ENCODE measurements at places on chromosomes 7 and 10.

- DNase-seq, result peak; percentile 90
These were observed 130.0 kb upstream of the BTBD16 start for GRCh38 chr10:122140941-122141623.

DNA sequence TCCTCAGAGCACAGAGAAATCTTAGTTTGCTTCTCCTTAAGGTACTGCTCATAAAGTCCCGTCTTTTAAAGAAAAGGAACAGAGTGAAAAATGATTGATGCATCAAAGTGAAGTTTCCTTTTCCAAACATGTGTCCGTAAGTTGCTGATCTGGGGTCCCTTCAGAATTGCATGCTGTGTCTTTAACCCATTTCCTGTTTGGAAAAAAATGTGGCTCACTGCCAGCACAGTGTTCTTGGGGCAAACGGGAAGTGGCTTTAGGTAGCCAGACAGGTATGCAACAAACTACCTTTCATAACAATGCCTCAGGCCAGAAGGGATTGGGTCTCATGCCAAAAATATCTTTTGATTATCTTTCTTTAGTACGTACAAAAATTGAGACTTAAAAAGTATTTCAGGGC lies 50.9 kb downstream of the TFAM start:
- peak; percentile 23 for DNase-seq

- peak; percentile 59 for DNase-seq
These were observed 120.1 kb downstream of the LRRN3 start for GRCh38 chr7:111210996-111211395.

- no peak for DNase-seq
These were observed at the start of gene SLC13A1 for GRCh38 chr7:123199883-123200282. Gene SLC13A1, minus strand, starts transcription at chr7:123199969. Its CDS starts 23 bp downstream, at chr7:123199946.

DNA sequence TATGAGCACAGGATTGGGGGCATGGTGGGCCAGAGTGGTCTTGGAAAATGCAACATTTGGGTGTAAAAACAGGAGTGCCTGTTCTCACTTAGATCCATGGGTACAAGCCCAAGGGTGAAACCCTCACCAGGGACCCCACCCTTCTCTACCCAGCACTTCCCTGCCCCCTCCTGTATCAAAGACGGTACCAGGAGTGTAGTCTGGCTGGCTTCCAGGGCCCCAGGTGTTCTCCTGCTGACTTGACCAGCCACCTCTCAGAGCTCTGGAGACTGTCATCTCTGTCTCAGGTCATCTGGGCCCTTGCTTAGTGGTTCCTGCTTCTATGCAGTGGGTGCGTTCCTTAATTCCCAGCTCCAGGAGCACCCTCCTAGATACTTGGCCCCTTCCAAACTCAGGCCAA lies 447.2 kb downstream of the LRMDA start:
- no peak for DNase-seq

GRCh38 chr10:31623947-31624346 lies 304.7 kb downstream of the ARHGAP12 start:
- DNase-seq, result peak; percentile 48

DNA sequence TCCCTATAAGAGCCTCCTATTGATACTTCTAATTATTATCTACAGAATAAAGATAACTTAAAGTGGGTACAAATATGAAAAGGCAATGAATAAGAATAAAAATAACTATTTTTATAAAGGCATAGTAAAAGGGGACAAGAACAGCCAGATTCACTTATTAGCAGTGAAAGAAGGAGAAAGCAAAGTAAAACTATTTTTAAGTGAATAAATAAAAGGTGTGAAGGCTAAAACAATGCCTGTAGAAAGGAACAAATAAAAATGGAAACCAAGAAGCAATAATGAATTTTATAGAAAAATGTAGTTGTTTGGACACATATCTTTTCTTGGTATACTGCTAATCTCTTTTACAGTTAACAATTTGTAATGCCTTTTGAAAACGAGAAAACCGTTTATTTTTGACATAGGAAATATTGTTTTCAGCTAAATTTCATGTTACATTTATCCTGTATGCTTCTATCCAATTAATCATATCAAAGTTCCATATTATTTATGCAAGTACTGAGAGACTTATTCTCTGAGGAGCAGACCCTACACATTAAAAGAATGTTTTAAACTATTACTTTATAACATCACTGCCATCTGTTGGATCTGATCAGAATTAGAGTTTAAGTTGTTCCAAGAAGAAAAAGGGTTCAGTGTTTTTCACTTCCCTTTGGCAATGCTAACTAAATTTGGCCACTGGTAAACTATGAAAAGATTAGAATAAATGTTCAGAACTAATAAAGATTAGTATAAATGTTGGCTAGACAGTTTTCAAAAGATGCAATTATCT lies 59.1 kb downstream of the ARMC3 start:
- DNase-seq, result peak; percentile 56

- no peak for DNase-seq
These were observed 68.6 kb downstream of the CELF2 start for GRCh38 chr10:11086177-11086840.

- DNase-seq, result no peak
These were observed 1.1 kb upstream of the SEMA4G start for GRCh38 chr10:100968062-100968736.

DNA sequence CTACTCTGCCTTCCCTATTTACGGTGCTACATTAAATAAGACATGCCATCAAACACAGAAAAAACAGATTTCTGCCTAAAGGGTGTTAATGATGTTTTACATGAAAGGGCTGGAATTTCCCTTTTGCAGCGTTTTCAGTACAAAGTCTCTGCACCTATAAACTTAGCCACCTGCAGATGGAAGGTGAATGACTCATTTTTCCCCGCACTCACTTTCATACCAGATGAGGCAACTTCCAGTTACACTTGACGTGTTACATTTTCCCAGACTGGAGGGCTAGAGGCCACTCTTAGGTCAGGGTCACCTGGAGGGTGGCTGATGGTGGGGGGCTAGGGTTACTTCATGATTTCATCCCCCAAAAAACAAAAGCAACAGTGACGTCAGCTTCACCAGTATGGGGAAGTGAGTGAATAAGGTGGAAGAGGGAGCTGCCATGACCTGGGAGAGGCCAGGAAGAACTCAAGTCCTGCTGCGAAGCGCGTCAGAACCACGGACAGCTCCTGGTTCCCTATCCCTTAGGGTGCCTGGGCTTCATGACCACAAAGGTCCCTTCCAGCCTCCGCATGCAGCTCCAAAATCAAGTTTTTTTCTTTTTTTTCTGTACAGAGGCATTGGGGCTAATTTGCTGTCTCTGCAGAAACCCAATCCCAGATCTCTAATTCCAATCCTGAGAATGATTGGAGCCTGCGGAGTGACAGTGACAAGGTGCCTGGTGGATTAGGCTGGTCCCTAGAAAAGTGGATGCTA lies 94.0 kb downstream of the ADARB2 start:
- DNase-seq, result no peak

DNA sequence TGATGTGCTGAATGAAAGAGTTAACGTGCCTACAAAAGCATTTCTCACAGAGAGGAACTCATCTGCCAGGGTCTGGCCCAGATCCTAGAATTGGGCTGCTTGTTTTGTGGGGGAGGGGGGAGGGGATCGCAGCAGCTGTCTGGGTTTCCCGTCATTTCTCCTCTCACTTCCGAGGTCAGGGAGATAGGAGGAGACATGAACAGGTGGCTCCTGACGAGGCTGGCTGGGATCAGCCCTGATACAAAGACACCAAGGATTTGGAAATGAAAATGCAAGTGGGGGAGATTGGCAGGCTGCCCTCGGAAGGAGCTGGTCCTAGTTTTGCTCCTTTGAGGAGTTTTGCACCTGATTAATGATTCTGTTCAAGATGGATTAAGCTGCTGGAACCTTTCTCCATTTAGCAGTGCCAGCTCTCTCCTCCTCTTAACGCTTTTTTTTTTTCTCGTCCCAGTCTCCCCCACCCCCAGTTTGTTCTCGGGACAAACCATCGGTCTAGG lies 86.8 kb upstream of the KMT2C start:
- DNase-seq, result peak; percentile 8

GRCh38 chr7:49527182-49527581 lies 246.3 kb upstream of the VWC2 start:
- DNase-seq, result no peak

DNA sequence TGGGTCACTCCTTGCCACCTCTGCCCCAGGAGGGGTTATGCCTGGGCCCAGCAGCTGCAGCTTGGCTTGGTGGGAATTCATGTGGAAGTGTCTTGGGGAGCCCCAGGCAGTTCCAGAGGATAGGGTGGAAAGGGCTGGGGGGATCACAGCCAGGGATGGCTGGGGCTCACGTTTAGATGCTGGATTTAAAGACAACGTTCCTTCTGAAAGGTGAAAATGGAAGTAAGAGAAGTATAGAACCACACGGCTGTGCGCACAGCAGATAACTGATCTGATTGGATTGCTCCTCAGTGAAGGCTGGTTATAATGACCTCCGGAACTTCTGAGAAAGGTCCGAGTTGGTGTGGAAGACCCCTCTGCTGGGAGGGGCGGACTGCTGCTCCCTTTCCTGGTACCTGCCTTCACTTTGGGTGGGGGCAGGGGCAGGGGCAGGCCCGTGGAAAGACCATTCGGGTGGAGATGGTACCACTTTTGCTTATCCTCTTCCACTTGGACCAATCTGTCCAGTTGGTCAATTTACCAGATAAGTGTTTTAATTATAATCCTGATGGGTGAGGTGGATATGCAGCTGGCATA lies 7.9 kb upstream of the MYL7 start:
- no peak for DNase-seq

DNA sequence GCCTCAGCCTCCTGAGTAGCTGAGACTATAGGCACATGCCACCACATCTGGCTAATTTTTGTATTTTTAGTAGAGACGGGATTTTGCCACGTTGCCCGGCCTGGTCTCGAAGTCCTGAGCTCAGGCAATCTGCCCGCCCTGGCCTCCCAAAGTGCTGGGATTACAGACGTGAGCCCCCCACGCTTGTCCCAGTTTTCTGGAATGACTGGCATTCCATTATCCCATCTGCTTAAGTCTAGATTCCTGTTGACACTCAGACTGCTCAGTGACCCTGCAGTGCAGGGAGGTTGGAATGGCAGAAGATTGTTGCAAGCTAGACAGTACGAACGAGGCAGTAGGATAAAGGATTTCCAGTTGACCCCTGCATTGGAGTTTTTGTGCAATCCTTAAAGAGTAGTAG lies 135.1 kb upstream of the NPS start:
- DNase-seq, result no peak

DNA sequence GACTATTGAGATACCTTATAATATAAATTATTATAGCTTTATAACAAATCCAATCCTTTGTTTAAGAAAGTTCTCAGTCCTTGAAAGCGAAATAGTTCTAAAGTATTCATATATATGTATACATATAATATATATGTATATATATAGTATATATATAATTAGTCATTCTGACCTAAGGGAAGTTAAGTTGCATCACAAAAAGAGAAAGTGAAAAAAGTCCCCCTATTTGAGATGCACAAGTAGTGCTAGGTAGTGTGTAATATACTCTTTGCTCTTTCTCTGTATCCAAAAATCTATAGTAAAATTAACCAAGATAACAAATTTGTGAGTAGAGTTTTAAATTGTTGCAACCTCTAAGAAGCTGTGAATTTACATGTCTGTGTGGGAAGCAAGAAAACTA lies 13.3 kb upstream of the IFIT1B start:
- no peak for DNase-seq

DNA sequence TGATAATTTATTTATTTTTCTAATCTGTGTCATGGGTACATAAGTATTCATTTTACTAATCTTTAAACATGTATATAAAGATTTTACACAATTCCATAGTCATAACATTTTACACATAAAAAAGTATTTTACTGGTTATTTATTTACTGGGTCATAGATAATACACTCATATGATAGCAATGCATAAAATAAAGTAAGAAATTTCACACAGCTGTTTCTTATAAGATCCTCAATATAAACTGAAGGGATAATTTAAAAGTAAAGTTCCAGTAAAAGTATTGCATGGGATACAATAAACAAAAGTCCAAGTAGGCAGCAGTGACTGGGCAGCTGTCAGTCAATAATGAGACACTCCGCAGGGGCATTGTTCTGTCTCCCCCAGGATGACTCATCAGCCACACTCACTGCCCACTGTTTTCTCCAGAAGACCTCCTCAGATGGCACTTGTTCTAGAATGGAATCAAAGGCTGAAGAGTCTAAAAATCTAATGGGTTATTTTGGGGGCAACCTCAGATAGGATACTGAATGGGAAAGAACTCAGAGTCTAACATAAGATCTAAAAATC lies 32.7 kb downstream of the DPY19L1 start:
- peak; percentile 38 for DNase-seq

DNA sequence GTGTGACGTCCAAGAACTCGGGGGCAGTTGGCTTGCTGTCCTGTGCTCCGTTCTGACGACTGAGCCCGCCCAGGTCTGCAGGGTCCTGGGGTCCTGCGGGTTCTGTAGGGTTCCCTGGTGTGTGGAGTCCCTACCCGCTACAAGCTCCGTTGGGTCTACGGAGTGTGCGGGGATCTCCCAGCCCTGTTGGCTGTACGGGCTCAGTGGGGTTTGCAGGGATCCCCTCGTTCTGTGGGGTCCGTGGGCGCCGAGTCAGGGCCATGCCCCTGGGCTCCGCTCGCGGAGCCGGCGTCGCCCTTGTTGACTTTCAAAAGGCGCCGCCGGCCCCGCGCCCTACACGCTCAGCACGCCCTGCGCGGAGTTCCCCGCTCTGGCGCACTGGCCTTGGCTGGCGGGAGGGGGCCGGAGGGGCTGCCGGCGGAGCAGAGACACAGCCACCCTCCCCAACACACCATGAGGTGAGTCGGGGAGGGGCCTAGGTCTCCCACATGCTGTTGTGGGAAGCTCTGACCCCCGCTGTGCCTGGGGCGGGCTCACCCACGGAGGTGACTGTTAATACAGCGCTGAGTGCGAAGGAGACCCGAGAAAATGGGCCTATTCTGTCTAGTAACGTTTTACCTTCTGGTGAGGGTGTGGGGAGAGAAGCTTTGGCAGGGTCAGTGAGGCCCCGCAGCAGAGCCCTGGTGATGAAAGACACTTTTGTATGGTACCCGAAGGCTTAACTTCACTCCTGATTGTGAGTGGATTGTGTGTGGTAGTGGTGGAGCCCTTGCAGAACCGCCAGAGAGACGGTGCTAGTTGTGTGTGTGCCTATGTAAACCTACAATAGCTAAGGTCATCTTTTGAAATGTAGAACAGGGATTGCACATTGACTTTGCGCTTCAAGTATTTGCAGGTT lies 8.1 kb downstream of the TASOR2 start:
- DNase-seq, result peak; percentile 33

GRCh38 chr7:28848906-28849305 lies 109.2 kb downstream of the TRIL start:
- no peak for DNase-seq

GRCh38 chr10:1398626-1399410 lies 338.5 kb downstream of the ADARB2 start:
- no peak for DNase-seq

- DNase-seq, result no peak
These were observed 31.8 kb downstream of the DNMBP start for GRCh38 chr10:99977916-99978315.

- DNase-seq, result no peak
These were observed 1023.5 kb downstream of the TYW1 start for GRCh38 chr7:68020102-68020501.

GRCh38 chr7:132134814-132135445 lies 441.3 kb downstream of the PLXNA4 start:
- DNase-seq, result no peak

GRCh38 chr10:128901236-128901635 lies 565.8 kb upstream of the MGMT start:
- no peak for DNase-seq

GRCh38 chr7:157352516-157352915 lies 15.7 kb downstream of the DNAJB6 start:
- DNase-seq, result no peak

GRCh38 chr7:30796105-30796869 lies 25.1 kb downstream of the MINDY4 start:
- peak; percentile 45 for DNase-seq

- DNase-seq, result no peak
These were observed 52.0 kb upstream of the GNA12 start for GRCh38 chr7:2896131-2896530.

Measured in fibroblast of skin of scalp (primary cell).